HCT116 (cell line): ENCODE measurements at places on chromosomes 4 and X.

DNA sequence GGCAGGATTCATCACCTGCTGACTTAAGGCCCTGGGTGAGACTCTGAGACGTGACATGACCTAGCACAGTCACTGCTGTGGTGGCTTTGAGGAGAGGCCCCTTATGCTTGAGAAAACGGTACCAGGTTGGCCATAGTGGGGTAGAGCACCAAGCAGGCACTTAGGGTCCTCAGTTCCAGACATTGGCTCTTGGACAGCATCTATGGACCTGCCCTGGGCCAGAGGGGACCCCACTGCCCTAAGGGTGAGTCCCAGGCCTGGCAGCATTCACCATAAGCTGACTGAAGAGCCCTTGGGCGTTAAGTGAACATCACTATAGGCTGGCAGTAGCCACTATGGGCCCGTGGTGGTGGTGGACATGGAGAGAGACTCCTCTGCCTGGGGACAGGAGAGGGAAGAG is 78.7 kb downstream of the FNIP2 start:
- DNase-seq: no peak

DNA sequence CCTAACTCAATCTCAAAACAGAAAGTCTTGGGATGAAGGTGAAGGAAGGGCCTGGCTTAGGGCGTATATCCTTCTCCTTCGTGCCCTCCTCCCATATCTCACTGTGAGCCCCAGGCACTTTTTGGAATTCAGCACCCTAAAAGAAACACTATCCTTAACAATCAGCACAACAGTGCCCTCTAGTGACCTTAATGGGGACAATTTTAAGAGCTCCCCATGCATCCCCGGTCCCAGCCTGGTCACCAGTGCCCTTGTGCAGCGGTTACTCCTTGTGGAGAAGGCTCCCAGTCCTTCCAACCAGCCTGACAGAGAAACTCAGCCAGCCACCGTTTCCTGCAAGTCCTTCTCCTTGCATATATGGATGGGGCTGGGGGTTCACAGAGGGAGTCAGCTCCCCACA is 4.2 kb downstream of the PAK3 start:
- DNase-seq: peak; percentile 10

DNA sequence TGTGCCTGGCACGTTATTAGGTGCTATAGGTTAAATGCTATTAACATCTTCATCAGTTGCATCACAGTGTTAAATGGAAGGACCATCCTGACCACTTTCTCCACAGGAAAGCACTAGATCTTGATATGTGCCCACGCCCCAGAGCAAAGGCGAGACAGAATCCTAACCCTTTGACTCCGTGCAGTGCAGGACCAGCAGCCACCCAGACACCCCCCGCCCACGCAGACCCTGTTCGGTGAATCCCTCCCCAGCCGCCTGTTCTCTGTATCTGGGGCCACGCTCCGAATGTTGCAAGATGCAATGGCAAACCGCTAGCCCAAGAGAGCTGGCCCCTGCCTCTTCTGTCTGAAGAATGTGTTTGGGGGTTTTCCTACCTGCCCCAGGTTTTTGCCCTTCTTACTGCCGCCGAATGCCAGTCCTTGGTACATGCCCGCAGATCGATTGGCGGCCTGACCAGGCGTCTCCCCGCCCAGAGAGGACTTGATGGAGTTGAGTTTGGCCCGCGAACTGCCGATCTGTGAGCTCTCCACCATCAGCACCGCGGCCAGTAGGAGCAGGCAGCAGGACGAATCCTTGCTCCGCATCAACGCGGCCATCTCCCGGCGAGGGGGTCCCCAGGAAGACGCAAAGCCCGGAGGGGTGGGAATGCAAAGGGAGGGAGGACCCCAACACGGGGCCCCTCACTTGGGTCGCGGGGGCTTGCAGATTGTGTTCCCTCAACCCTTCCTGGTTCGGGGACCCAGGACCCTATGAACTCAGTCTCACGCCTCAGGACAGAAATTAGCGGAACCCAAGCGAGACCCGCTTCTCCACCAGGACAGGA is 906 bp downstream of the DKK2 start:
- no peak for DNase-seq

GRCh38 chrX:106168107-106168506 is at the start of gene PWWP3B:
Gene PWWP3B (plus strand): TSS chrX:106168305. CDS start chrX:106205433, 37,128 bp downstream.
- peak; percentile 38 for DNase-seq

DNA sequence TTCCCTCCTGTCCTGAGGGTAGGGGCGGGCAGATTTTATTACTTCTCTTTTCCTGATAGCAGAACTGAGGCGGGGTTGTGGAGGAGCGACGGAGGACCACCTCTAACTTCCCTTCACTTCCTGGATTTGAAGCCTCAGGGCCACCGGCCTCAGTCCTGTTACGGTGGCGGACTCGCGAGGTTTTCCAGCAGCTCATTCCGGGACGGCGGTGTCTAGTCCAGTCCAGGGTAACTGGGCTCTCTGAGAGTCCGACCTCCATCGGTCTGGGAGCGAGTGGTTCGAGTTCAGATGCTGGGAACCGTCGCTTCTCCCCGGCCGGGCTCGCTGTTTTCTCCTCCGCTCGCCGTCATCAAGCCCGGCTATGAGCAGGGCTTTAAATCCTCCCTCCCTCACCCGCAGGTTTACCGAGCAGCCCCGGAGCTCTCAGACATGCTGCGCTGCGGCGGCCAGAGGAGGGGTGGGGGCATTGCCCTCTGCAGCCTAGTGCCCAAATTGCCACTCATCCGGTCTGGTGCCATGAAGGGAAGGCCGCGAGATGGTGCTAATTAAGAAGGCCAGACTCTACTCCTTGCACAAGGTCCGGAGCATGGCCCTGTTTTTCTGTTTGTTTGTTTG is 23.3 kb downstream of the HAND2 start:
- DNase-seq: no peak

- DNase-seq: no peak
These were observed 2.9 kb downstream of the TMSB4X start for GRCh38 chrX:12977761-12978204.

DNA sequence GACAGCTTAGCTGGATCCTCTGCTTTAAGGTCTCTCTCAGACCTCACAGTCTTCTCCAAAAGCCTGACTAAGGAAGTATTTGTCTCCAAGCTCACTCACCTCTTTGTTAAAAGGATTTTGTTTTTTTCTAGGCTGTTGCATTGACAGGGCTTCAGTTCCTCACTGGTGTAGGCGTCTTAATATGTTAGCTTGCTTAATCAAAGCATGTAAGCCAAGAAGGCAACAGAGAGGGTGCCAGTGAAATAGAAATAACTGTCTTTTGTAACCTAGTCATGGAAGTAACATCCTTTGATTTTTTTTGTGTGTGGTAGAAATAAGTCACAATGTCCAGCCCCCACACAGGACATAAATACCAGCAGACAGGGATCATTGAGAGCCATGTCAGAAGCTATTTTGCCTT is 58.8 kb downstream of the FIP1L1 start:
- no peak for DNase-seq

- no peak for DNase-seq
These were observed 106.7 kb upstream of the PRKX start for GRCh38 chrX:3820167-3820566.

GRCh38 chrX:78653118-78653822 is 5.9 kb downstream of the RTL3 start:
- no peak for DNase-seq

DNA sequence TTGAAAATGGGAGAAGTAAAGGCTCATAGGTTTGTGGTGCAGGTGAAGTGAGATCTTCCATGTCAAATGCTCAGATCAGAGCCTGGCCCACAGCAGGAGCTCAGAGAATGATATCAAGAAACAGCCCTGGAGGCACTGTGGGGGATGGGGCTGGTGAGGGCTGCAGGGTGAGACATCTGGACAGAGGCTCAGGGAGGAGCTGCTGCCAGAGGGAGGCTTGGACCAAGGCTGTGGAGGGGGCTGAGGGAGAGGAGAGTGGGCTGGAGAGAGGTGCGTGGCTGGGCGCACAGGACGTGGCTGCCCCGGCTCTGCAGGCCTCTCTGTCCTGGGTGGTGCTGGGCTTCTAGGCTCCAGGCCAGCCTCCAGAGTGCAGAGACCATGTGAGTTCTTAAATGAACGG is 5.6 kb downstream of the SORCS2 start:
- DNase-seq: no peak

DNA sequence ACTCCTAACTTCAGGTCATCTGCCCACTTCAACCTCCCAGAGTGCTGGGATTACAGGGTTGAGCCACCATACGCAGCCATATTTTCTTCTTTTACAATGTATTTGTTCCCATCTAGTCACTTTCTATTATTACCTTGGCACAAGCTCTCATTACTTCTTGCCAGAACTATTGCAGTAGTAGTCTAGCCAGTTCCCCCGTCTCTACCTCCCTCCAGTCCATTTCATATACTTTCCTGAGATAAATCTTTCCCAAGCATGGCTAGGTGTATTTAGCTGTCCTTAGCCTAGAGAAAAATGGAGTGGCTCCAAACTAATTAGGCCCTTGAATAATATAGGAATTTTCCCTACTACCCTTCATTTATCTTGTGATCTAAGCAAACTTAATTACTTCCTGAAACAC is 412.2 kb downstream of the RPA4 start:
- no peak for DNase-seq

- no peak for DNase-seq
These were observed 15.5 kb downstream of the ZNF185 start for GRCh38 chrX:152913346-152913745.

DNA sequence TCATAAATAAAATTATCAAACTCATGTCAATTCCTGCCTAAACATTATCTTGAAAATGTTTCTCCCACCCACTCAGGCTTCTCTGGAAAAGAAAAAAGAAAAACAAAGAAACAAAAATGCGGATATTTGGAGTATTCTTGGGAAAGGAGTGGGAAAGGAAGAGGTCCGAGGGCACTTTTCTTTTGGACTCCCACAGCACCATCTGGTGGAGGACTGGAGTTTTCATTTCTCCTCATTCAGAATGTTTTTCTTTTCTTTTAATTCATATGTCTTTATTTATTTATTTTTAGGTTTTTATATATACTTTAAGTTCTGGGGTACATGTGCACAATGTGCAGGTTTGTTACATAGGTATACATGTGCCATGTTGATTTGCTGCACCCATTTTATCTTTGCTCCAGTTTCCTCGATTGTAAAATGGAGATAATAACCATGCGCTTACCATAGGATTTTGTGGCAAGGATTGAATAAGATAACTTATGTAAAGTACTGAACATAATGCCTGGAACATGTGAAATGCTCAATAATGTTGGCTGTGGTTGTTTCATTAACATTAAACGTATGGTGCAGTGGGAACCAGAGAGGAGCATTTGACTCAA is 8.0 kb upstream of the KCNE5 start:
- no peak for DNase-seq

GRCh38 chr4:82802911-82803310 is 4.3 kb upstream of the SCD5 start:
- DNase-seq: no peak

DNA sequence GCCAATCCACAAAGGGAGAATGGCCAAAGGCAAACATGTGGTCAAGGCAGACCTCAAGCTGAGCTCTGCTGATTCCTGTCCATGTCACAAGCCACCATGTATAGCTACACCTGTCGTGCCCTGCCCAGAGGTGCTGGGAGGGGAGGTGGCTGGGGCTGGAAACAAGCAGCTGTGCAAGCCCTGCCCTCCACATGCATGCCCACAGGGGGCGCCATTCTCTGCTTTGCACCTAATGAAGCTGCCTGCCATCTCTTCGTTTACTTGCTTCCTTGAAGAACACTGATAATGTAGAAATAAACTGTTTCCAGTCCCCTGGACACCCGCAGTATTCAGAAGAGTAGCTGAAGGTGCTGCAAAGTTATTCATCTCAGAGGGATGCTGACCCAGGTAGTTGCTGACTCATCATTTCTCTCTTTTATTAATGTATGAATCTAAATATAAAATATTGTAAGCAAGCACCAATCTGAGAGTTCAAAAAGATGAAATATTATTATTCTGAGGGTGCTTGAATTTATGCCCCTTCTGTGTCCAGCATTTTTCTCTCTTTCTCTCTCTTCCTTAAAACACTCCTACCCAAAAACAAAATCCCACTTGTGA is 278.6 kb downstream of the ADGRA3 start:
- DNase-seq: peak; percentile 29

GRCh38 chr4:101254776-101255175 is 92.5 kb downstream of the PPP3CA start:
- no peak for DNase-seq
